ENCODE measurements at places on chromosomes 12 and 14. TPM values are rescaled to one million over a fixed set of nuclear protein-coding genes. Genes with fewer than 3 reads are reported as not detected.

- no peaks in the 10 kb centered on the region for H3K36me3 ChIP-seq
- DNase-seq: no peak
- no peaks in the 10 kb centered on the region for H3K4me1 ChIP-seq
These were observed 17.4 kb downstream of the LGR5 start for GRCh38 chr12:71456990-71457389.

DNA sequence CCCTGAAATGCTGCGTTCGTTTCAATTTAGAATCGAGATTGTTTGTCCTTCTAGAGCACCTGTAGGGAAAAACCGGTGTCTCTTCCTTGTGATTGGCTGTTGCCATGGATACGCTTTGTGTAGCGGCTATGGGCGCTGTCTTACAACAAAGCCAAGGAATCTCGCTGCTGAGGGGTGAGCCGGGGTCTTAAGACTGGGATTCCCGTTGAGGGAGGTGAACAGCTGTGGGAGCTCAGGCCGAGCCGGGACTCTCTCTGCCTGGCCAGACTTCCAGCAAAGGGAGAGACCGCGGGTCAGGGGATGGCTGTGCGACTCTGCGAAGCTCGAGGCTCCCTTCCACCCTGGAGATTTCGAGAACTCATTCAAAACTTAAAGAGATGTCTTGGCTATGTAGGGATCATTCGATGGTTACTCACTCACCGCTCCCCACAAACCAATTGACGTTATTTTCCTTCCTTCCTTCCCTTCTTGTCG lies at the start of the genes LRRIQ1 and TSPAN19:
TSS of gene LRRIQ1 (plus strand) at position 118 of the 474 bp plus-strand sequence. CDS start 1,826 bp downstream, outside the sequence.
TSS of gene TSPAN19 (minus strand) at position 44 of the 474 bp plus-strand sequence. CDS start 6,331 bp downstream, outside the sequence.
- DNase-seq: no peak
- H3K4me1 ChIP-seq: no peaks in the 10 kb centered on the region
- no peaks in the 10 kb centered on the region for H3K36me3 ChIP-seq
- H3K27ac ChIP-seq: no peak within 1 kb of the TSS
- no peaks in the 10 kb centered on the region for H3K27me3 ChIP-seq

DNA sequence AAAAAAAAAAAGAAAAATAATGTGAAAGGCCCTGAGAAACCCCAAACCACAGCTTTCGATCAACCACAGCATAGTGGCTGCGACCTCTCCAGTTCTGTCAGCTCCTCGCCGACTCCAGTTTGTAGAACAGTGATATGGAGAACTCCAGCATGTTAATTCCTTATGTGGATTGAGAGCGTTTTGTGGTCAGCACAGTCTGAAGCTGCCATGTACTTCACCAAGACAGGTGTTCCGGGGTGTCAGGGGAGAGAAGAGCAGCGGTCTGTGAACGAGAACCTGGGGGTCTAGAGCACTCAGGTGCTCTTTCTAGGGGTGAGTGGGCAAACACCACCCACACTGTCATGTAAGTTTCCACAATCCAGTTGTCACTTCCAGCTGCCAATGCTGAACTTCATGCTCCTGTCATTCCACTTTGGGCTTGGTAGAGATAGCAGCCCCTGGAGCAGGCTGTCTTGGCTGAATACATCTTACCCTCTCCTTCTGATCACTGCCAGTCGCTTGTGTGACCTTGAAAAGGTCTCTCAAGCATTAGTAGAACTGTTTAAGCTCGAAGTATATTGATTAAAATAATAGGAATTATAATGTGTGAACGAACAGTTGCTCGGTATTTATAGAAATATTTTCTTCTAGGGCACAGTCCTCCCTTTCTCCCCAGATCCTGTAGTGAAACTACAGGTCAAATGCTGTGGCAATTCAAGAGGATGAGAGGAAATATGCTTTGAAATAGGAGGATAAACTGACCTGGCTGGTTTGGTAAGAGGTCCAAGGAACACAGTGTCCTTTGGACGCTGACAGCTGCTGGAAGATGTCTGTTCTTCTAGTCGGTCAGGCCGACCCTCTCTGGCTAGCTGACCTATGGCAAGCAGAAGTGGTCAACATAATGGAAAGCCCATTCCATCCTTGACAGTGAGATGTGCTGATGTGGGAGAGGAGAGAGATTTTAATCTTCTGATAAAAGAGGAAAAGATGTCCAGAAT lies 15.7 kb upstream of the MAX start:
- no peak overlapping the region for H3K27ac ChIP-seq
- H3K4me3 ChIP-seq: no peak overlapping the region
- 0 out of 2 replicates have a peak, but pooled peaks cover 2% of the 10 kb centered on the region for H3K27me3 ChIP-seq
- no peak for DNase-seq
- H3K4me1 ChIP-seq: peaks cover 12% of the 10 kb centered on the region
- no peaks in the 10 kb centered on the region for H3K36me3 ChIP-seq

- no peaks in the 10 kb centered on the region for H3K4me1 ChIP-seq
- no peaks in the 10 kb centered on the region for H3K27me3 ChIP-seq
- peaks cover 26% of the 10 kb centered on the region for H3K36me3 ChIP-seq
- no peak overlapping the region for H3K4me3 ChIP-seq
These were observed 42.9 kb downstream of the WDR89 start for GRCh38 chr14:63598807-63599206.

Gene MYBPC1
- not detected for total RNA-seq
